ENCODE measurements at places on chromosomes 16 and 17. TPM values are rescaled to one million over a fixed set of nuclear protein-coding genes. Genes with fewer than 3 reads are reported as not detected.

DNA sequence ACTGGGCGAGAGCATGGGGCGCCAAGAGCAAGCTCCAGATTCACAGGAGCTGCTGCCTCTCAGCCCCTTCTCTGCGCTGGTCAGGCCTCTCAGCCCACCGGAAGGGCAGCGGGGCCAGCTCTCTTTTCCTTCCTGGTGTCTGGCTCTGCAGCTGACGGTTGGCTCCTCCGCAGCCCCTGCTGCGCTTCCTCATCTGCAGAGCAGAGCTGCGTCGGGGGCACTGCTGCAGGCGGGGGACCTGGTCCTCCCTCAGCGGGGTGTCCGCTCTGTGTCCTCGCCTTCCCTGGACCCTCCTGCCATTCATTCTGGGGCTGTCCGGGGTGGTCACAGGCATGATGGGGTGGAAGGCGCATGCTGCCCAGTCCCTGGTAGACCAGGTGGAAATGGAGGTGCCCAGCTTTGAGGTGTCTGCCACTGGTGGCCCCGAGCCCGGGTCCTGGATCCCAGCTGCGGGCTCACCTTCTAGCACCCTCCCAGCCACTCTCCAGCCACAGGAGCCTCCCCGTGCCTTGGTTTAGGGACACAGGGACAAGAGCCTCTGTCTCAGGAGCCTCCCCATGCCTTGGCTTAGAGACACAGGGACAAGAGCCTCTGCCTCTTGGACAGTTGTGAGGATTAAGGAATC, 84.8 kb downstream of the IRF8 start:
- DNase-seq, result no peak

DPEP3 gene
- total RNA-seq, result not detected

PAQR4 gene
- total RNA-seq, result 5.8 TPM

DNA sequence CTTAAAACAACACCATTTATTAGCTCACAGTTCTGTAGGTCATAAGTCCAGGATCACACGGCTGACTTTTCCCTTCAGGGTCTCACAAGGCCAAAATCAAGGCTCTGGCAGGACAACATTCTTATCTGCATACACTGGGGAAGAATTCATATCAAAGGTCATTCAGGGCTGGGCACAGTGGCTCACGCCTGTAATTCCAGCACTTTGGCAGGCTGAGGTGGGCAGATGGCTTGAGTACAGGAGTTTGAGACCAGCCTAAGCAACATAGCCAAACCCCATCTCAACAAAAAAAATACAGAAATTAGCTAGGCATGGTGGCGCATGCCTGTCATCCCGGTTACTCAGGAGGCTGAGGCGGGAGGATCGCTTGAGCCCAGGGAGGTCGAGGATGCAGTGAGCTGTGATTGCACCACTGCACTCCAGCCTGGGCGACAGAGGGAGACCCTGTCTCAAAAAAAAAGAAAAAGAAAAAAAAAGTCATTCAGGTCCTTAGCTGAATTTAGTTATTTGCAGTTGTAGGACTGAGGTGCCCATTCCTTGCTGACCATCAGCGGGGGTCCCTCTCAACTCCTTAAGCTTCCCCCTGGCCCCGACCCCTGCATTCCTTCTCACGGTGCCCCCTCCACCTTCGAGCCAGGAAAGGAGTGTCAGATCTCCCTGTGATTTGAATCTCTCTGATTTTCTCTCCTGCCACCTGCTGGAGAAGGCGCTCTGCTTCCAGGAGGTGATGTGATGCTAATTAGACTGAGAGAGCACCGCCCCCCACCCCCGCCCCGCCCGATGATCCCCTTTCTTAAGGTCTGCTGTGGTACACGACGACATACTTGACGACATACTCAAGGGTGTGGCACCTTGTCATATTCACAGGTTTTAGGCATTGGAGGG, 91.8 kb upstream of the CLEC18A start:
- no peak for DNase-seq

EPX gene
- total RNA-seq, result not detected

ITGB3 gene
- total RNA-seq, result 197 TPM

DNA sequence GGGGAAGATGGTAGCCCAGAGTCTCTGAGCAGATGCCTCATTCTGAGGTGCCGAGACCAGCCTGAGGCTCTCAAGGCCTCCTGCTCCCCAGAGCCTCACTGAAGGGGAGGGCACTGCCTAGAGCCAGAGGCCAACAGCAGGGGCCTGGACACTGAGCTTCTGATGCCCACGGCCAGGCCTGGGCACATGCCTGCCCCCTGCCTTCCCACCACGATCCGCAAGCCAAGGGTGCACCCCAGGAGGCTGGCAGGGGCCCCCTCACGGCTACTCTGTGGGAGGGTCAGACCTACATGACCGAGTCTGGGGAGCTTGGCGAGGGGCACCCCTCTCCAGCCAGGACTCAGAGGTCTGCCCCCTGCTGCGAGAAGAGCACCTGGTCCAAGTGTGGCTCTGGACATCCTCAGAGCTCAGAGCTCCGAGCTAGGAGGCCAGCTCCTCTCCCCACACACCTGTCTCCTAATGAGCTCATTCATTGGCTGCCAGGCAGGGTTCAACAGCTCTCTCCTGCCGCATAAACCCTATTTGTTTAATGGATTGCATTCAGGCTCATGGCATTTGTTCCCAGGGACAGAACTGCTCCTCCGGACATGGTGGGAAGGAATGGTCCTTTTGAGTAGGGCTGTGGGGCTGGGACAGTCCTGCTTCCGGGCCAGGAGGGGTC, 13.9 kb downstream of the OTOP3 start:
- no peak for DNase-seq
